ENCODE measurements at places on chromosomes 12 and 14.

- DNase-seq = no peak
Observed at GRCh38 chr12:27257104-27257843, 13.2 kb downstream of the STK38L start.

GRCh38 chr14:96581902-96582301 lies 79.7 kb downstream of the PAPOLA start:
- DNase-seq = no peak

- DNase-seq = peak; percentile 81
Observed at GRCh38 chr12:49014547-49014946, 4.0 kb downstream of the PRKAG1 start.

GRCh38 chr12:95099270-95099790 lies 25.9 kb upstream of the NR2C1 start:
- DNase-seq = no peak

DNA sequence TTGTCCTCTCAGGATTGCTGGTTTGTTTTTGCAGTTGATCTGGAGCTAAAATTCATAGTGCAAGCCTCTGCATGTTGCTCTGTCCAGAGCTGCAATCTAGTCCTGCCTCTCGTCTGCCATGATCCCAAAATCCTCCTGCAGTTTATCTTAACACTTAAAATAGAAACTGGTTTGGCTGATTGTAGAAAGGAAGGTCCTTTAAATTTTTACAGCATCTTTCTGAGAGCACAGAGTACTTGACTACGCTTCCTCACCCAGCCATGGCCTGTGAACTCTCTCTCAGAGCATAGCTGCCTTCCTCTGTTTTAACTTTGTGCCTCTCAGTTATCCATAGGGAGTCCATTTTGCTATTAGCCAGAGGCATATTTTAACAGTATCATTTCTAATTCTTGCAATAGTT lies 877.1 kb downstream of the C12orf50 start:
- no peak for DNase-seq

- DNase-seq = peak; percentile 30
Observed at GRCh38 chr14:20434701-20435581, 1.0 kb downstream of the KLHL33 start.

DNA sequence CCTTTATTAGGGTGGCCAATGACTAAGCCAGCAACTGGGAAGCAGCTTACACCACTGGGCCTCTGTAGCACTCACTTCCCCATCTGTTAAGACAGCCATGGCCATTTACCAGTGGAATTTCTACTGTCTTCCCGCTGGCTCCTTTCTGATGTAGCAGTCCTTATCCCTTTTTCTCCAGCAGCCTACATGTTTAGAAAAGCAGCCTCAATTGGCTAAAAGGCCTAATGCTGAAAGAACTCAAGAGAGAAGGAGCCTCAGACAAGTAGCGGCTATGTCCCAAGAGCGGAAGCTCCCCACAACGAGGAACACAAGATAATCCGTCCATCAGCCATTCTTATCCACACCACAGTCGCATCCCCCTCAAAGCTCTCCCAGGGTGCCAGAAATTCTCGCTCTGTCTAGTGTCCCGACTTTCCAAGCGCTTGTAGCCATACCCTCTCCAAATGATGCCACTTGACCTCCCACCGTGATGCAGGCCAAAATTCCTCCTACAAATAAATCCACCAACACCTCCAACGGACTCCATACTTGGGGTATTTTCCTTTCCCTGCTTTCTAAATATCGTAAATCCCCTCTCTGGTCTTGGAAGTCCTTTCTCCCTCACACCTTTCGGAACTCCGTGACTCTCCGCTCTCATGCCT lies 624 bp downstream of the M6PR start:
- peak; percentile 36 for DNase-seq

GRCh38 chr12:116210131-116210530 lies 67.4 kb downstream of the MED13L start:
- DNase-seq = no peak

- no peak for DNase-seq
Observed at GRCh38 chr12:267581-268482, 5.2 kb upstream of the SLC6A13 start.

DNA sequence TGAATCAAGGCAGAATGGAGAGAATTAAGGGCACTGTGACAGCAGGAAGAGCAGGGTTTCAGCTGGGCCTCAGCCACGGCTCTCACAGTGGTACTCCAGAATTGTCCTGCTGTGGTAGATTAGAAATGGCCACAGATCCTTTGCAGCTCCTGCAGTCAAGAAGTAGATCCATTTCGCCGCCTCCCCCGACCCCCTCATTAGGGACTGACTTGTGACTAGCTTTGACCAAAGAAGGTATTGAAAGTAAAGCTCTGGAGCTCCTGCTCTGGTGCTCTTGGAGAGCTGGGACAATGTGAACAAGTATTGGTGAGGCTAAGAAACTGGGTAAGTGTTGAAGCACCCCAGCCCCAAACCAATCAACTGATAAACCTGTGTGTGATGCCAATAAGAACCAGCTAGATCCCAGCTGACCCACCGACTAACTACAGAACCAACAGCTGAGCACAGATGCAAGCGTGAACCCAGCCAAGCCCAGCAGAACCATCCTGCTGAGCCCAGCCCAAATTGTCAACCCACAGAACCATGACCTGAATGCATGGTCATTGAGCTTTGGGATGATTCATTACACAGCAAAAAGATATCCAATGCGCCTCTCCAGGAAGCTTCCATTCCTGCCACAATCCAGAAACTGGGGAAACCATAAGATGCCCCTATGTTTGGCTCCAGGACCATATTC lies 50.7 kb downstream of the JAG2 start:
- DNase-seq = no peak

DNA sequence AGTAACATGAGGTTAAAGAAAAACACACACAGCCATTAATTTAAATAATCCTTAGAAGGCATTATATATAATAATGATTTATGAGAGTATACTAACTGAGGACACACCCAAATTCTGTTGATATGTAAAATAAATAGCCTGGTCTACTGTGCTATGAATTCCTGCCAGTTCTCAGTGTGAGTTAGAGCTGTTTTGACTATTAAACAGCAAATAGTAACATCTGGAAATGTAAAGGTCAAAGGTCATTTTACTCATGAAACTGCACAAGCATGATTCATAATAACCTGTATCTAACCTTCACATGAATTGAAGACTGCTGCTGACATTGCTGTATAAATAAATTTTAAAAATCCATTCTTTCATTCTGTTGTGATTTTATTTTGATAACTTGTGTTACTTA lies 966.7 kb downstream of the SLC6A15 start:
- peak; percentile 36 for DNase-seq

GRCh38 chr12:107393043-107393717 lies 292.4 kb upstream of the PWP1 start:
- no peak for DNase-seq

- no peak for DNase-seq
Observed at GRCh38 chr12:30111719-30112118, 328.0 kb upstream of the TMTC1 start.

- DNase-seq = peak; percentile 85
Observed at GRCh38 chr12:62799126-62799736, 135.7 kb downstream of the PPM1H start.

DNA sequence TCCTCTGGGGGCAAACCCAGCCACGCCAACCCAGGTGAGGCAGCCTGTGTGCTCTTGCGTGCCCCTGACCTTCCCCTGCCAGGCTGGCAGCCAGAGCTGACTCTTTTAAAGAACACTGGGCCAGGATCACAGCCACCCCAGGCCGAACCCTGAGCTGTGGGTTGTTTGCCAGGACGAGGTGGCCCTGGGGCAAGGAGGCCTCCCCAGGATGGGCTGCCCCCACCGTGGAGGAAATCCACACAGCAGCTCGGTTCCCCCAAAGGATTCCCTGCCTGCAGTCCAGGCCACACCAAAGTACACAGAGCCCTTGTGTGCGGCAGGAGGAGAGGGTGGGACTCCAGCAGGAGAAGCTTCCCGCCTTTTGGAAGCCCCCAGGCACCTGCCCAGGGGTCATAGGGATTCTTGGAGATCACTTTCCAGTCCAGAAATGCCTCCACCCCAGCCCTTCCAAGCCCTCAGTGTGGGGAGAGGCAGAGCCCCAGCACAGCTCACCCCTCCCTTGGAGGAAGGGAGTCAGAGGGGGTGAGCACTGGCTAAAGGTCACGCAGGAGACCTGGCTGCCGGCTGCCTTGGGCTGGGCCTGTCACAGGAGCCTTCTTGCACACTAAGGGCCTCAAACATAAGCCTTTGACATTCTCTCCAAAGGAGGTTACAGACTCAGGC lies 115.6 kb downstream of the CALM1 start:
- DNase-seq = no peak

DNA sequence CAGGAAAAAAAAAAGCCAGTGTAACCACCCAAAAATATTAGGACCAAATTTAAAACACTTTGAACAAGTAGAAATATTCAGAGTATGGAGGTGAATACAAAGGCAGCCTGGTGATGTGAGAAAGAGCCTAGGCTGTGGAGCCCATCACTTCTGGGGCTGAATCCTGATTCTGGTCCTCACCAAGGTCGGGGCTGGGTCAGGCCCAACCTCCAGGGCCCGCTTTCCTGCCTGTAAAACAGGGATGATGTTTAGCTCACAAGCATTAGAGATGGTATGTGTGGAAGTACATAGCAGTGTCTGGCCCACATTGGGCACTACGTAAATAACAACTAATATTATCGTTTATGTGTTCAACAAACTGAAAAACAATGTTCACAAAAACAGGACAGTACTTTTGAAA lies 7.8 kb upstream of the CAMKK2 start:
- DNase-seq = no peak

- DNase-seq = peak; percentile 35
Observed at GRCh38 chr14:85579942-85580341, 50.0 kb downstream of the FLRT2 start.

DNA sequence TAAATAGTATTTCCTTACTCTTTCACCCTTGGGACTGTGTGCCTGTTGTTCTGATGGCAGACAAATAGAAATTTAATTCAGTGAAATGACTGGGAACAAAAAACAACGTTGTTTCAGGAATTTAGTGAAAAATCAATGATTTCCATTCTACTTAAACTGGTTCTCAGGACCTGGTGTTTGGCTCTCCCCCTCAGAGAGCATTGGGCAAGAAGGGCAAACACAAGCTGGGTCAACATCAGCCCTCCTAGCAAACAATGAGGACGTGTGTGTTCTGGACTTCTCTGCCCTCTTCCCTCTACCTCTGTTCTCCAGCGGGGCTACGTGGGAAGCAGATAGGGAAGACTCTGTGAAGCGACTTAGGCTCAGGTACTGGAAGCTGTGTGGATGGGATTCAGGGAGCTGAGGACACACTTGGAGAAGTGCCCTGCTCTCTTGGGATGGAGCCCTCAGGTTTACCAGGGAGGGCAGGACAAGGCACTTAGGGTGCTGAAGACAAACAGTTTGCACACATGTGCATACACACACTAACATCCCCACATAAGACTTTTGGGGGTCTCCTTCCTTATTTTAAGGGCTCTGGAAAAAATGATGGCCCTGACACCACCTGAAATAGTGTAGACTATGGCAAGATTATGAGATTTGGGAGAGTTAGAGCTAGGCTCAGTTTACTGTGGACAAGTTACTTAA lies 7.6 kb upstream of the SERPINA1 start:
- no peak for DNase-seq

GRCh38 chr12:95538656-95539055 lies 12.6 kb downstream of the USP44 start:
- no peak for DNase-seq
